Stimulated activated CD8-positive, alpha-beta memory T cell treated with anti-CD3 and anti-CD28 coated beads, Interleukin-2, amount 100 ng/mL, for 1 hour (primary cell): ENCODE measurements at places on chromosomes 2 and 18.

DNA sequence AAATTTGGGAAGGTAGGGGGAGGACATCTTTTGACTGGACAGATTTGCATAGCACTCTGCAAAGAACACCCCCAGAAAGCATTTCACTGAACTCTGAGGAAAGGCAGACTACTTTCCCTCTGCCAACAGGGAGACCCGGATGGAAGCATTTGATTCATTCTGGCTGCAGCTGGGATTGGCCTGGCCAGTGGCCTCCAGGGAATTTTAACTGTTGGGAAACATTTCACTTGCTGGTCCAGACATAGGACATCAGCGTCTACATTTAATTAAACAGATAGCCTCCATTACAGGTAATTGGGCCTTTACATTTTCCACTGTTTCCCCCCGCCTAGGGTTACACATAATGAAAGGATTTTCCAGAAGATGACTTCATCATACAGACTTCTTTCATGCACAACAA, 92.8 kb downstream of the MARCHF4 start:
- DNase-seq: no peak

GRCh38 chr2:72085036-72085435, 62.6 kb downstream of the CYP26B1 start:
- DNase-seq: no peak

DNA sequence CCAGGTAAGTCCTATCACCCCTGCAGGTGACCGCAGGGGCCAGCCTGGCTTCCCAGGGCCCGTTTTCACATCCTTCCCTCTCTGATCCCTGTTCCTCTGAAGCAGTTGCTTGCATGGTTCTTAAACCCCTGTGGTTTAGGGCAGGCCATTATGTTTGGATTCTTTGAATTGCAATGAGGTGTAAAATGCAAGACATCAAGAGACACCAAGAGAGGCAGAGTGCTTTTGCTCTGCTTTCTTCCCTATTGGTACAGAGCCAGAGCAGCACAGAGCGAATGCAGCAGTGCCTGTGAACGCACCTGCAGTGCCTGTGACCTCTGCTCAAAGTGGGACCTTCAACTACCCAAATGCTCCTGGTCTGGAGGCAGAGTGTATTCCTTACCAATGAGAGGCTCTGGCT, 7.6 kb downstream of the RFX8 start:
- DNase-seq: no peak

GRCh38 chr2:12935796-12936195, 219.1 kb downstream of the TRIB2 start:
- no peak for DNase-seq

GRCh38 chr2:219123356-219124135, 37.1 kb downstream of the NHEJ1 start:
- DNase-seq: no peak

- DNase-seq: no peak
Measured at GRCh38 chr2:103594823-103595222, 833.0 kb downstream of the TMEM182 start.

GRCh38 chr18:37611614-37612279, 46.1 kb upstream of the CELF4 start:
- DNase-seq: no peak

- DNase-seq: no peak
Measured at GRCh38 chr18:49609256-49610021, 47.6 kb downstream of the LIPG start.

DNA sequence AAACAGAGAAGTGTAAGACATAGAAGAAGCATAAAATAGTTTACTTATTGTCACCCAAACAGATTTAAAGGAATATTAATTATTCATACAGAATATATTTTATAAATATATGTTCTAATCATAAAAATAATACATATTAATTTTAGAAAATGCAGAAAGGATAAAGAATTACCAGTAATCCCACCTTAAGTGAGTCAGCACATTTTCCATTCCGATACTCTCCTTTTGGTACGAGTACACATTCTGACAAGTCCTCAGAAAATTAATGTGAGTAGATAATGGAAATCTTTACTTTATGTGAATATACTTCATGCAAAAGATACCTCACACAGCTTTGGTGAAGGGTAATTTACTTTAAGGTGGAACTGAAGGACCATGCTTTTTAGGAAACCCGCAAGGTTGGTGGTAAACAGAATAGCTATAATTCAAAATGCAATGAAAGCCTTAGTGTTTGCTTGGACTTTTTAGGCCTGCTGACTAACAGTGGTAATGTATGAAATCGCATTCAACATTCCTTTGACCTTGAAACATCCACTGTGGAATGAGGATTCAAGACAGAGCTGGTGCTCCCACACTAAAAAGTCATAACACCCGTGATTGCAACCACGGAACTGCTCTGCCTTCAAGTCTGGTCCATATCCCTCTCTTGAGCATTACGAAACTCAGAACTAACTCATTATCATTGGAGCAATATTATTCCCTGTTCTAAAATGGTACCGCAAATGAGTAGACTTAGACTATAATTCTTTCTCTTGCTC, 28.1 kb upstream of the HTR2B start:
- no peak for DNase-seq

DNA sequence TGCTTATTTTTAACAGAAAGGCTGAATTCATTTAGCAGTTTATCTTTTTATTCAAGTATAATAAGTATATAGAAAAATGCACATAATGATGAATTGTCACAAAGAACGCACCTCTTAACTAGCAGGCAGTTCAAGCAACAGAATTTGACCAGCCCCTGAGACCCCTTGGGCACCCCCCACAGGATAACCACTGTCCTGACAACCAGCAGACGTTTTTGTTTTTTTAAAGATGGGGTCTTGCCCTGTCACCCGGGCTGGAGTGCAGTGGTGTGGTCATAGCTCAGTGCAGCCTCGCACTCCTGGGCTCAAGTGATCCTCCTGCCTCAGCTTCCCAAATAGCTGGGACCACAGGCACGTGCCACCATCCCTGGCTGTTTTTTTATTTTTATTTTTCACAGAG, 14.0 kb downstream of the PRELID3A start:
- no peak for DNase-seq

DNA sequence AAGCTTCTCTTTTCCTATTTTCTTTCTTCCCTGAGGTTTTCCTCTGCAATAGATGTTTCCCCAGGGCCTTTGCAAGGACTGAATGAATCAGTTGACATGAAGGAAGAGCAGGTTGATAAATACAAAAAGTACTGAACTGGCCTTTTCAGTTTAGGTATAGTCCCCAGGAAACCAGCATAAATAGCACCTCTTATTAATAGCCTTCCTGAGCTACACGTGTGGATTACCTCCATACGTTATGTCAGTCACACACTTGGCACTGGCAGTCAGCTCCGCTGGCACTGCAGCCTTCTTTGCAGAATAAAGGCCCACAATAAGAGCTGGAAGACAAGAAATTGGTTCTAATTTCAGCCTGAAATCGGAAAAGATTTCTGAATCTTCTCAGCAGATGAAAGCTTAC, 60.7 kb downstream of the KCTD18 start:
- no peak for DNase-seq

DNA sequence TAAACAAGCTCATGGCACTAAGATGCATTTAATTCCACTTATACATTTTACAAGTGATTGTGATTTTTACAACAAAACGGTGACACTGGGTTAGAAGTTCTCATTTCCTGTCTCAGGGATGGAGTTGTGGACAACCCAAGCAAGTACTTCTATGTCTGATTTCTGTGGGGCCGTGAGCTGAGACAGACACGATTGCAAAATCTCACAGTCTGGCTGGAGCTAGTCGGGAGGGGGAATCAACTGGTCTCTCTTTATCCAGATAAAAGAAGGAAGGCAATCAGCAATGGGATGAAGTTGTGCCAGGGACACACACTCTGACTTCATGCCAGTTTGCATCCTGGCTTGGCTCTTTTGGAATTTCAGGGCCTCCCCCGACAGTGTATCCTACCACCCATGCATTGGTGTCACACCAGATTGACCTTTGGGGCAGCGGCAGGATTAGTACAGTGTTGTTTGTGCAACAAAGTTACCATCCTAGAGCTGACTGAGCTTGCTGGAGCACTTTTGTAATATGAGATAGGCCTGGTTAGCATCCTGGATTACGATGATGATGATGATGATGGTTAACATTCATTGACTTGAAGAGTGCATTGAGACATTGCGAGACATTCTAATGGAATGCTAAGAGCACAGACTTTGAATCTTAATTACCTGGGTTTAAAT, 98.8 kb downstream of the CTAGE1 start:
- no peak for DNase-seq

DNA sequence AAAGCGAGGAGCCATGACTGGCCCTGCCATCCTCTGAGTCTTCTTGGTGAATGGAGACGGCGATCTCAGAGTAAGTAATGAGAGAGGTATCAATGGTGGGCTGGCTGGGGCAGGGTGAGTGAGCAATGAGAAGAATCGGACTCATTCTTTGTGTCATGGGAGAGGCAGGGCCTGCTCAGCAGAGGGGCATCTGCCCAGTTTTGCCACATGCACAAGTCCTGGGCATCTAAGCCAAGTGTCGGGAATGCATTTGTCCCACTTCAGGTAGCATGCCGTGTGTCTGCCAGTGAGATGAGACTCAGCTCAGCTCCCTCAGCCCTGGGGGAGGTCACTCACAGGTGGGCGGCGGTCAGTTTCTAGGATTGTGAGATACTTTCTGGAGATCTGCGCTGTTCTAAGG, 791.0 kb upstream of the RAB6C start:
- DNase-seq: no peak

- DNase-seq: no peak
Measured at GRCh38 chr2:76008001-76008702, 297.4 kb upstream of the GCFC2 start.

DNA sequence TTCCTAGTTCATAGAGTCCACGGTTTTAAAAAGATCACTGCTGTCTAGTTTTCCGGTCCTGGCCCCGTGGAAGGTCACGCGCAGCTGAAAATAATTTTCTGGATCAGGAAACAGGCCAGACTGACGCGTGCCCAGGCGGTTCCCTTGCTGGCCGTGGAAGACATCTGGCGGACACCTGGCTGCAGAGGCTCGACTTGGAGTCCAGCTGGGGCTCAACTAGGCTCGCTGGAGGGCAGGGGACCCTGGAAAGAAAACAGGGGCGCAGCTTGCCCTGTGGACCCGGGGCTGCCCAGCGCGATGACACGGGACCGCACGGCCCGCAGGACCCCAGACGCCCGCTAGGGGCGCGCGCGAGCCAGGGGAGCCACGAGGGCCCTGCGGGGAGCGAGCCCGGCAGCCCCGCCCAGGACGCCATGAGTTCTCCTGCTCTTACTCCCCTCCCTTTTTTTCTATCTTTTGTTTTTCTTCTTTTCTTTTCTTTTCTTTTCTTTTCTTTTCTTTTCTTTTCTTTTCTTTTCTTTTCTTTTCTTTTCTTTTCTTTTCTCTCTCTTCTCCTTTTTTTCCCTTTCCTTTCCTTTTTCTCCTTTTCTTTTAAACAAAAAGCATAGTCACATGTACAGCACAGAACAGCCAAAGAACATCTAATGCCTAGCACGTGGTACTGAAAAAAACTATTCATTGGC, 43.2 kb upstream of the UBE2F start:
- peak; percentile 36 for DNase-seq

GRCh38 chr2:10876963-10877362, 34.8 kb upstream of the KCNF1 start:
- no peak for DNase-seq

- DNase-seq: no peak
Measured at GRCh38 chr2:6986912-6987361, 69.7 kb downstream of the RNF144A start.

- DNase-seq: no peak
Measured at GRCh38 chr2:157246765-157247407, 10.6 kb upstream of the GALNT5 start.

- DNase-seq: no peak
Measured at GRCh38 chr2:109229094-109229675, 100.2 kb downstream of the SH3RF3 start.

GRCh38 chr2:86744152-86744551, 24.1 kb downstream of the RMND5A start:
- no peak for DNase-seq

DNA sequence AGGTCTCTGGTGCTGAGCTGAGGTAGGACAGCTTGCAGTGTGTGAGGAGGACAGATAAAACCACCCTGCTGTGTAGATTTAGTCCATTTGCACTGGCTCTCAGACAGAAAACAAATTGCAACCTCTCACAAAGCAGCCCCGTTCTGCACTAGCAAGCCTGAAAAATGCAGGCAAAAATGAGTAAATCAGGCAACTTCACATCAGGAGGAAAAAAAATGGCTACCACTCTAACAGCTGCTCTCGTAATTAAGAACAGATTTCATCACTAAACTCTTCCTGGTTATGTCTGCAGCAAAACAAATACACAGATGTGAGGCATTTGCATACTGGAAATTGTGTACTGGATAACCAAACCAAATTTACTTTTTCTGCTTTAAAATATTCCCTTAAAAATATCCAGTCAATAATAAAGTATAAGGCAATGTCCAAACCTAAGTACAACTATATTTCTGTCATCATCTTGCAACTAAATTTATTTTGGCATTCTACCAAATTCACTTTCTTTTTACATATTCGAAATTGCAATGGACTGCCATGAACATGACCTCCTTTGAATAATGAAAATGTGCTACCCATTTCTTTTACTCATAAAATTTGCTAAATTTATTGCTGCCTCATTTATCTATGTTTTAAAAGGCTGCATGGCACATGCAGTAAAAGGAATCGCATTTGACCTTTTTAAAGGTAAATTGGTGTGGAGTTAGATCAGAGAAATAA, 157.4 kb downstream of the AFF3 start:
- no peak for DNase-seq

- no peak for DNase-seq
Measured at GRCh38 chr2:219656526-219656925, 29.1 kb downstream of the SLC4A3 start.

DNA sequence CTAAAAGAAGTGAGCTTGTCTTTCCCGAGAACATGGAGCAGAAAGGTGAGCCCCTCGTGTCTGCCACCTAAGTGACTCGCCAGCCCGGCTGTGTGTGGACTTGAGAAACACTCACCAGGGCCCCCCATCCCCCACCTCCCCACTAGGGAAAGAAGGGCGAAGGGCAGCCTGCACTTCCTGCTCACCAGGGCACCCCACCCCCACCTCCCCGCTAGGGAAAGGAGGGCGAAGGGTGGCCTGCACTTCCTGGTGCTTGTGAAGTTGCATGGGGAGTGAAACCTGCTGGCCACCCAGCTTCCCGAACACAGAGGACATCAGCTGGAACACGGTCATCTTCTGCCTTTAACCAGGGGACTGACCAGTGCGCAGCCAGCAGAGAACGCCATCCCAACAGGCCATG, 402.7 kb upstream of the SALL3 start:
- DNase-seq: no peak

- DNase-seq: no peak
Measured at GRCh38 chr2:43082903-43083677, 143.3 kb downstream of the ZFP36L2 start.

- no peak for DNase-seq
Measured at GRCh38 chr18:5717256-5717655, 173.5 kb upstream of the EPB41L3 start.
